ENCODE measurements at places on chromosomes 2 and 18.

GRCh38 chr2:203470371-203470770, 64.7 kb downstream of the RAPH1 start:
- DNase-seq = no peak

- DNase-seq = no peak
Observed at GRCh38 chr2:78051480-78051879, 529.3 kb upstream of the LRRTM4 start.

DNA sequence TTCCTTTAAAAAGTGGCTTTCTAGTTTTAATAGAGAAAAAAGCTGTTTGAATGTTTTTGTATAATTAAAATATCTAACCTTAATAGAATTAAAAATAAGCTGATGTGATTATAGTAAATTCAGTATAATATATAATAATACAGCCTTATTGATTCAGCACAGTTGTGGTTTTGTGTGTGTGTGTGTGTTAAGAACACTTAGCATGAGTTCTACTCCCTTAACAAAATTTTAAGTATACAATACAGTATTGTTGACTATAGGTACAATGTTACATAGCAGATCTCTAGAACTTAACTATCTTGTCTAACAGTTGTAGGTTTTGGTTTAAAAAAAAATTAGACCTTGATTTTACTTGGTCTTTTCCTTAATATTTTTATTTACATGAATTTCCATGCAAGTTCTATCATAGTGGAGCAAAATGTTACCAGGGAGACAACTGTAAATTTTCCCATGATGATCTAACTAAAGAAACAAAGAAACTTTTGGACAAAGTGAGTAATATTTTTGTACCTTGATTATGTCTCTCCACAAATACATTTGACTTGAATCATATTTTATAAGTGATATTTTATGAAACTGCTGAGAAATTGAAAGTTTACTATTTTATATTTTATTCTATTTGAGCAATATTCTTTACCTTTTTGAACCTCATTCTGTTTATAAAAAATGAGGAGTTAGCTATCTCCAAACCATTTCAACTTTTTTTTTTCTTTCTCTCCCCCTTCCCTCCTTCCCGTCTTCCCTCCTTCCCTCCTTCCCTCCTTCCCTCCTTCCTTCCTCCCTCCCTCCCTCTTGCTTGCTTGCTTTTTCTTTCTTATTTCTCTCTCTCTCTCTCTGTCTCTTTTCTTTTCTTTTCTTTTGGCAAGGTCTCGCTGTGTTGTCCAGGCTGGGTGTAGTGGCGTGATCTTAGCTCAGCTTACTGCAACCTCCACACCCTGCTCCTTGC, 46.3 kb downstream of the ZC3H6 start:
- DNase-seq = no peak

- DNase-seq = no peak
Observed at GRCh38 chr2:103818176-103818575, 1035.7 kb upstream of the POU3F3 start.

DNA sequence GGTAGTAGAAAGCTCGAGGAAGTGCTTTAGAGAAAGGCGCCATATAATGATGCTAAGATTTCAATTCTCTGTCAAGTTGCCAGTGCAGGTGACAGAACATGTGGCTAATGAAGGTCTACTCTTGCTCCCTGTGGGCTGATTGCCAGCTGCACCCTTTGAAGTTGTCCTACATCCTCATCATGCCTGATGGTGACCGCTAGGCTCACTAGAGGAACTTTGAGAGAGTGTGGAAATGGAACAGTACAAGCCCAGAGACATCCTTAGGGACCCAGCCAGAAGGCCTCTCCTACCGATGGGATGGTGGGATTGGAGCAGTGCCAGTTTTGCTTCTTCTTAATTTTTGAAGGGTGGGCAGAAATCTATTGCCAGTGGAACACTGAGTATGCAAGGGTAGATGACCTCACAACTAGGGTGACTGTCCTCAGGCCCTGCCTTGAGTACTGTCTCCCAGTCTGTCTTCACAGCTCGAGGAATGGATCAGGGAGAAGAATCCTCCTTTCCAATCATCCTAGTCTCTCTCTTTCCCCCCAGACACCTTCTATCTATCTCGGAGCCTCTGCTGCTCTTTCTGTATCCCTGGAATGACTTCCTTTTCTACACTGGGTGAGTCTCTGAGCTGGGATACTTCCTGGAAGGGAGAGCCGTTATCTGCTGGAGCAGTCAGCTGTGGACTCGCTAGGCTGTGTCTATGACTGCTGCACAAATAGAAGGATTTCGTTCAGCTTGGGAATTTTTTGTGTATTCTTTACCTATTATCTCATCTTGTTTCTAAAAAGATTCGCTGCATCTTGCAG, 33.5 kb downstream of the LGALSL start:
- DNase-seq = no peak

GRCh38 chr2:214995409-214995808, 143.0 kb downstream of the ABCA12 start:
- DNase-seq = no peak

GRCh38 chr2:224813578-224813977, 97.4 kb upstream of the CCDC195 start:
- DNase-seq = no peak

GRCh38 chr2:172328103-172328841, 99.1 kb upstream of the ITGA6 start:
- DNase-seq = no peak

- DNase-seq = no peak
Observed at GRCh38 chr2:172856606-172857005, 121.0 kb downstream of the RAPGEF4 start.

DNA sequence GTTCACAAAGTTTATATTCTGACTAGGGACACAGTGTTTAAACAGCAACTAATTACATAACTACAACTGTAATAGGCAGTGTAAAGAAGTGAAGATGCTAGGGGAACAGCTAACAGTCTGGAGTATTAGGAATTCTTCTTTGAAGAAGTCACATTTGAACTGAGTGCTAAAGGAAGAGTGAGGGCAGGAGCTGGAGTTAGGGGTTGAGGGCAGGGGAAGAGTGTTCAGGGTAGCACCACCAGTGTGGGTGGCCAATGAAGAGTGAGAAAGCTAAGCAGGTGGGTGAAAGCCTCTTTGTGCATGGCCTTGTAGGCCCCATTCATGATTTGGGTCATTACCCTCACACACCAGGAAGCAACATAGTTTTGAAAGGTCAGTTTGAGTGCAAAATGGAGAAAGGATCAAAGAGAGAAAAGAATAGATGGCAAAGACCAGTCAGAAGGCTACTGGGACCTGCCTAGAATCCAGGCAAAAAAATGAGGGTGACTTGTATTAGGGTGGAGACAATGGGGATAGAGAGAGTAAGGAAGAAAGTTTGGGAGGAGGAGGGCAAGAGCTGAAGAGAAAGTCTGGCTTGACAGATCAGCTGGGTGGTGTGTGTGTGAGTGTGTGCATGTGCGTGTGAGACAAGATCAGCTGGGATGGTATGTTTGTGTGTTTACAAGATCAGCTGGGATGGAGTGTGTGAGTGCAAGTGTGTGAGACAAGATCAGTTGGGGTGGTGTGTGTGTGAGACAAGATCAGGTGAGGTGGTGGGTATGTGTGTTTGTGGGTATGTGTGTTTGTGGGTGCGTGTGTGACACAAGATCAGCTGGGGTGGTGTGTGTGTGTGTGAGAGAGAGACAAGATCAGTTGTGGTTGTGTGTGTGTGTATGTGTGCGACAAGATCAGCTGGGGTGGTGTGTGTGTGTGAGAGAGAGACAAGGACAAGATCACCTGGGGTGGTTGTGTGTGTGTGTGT, 43.6 kb upstream of the AGPS start:
- no peak for DNase-seq

- no peak for DNase-seq
Observed at GRCh38 chr2:162252153-162252552, 8.9 kb upstream of the FAP start.

- DNase-seq = no peak
Observed at GRCh38 chr2:123362671-123363440, 662.2 kb upstream of the CNTNAP5 start.

- no peak for DNase-seq
Observed at GRCh38 chr2:4300616-4301015, 597.2 kb downstream of the DCDC2C start.

GRCh38 chr2:236577481-236578410, 8.1 kb downstream of the ACKR3 start:
- DNase-seq = no peak

- peak; percentile 34 for DNase-seq
Observed at GRCh38 chr18:413233-413632, 87.3 kb downstream of the COLEC12 start.

DNA sequence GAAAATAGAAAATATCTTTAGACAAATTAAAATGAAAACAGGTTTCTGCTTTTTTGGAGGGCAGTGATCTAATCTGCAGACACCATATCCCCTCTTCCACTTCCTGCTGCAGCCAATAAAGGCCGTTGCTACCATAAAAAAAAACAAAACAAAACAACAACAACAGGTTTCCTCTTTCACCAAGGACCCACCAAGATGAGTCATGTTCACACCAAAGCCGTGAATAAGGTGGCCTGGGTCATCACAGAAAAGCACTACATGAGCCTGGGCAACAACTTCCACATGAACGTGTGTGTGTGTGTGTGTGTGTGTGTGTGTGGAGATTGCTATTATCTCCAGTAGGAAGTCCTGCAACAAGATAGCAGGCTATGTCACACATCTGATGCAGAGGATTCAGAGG, 24.8 kb upstream of the TFCP2L1 start:
- DNase-seq = no peak

GRCh38 chr2:78873526-78873925, 152.0 kb upstream of the REG3G start:
- no peak for DNase-seq

GRCh38 chr2:99279969-99280695, 20.9 kb downstream of the LYG1 start:
- peak; percentile 26 for DNase-seq

GRCh38 chr2:200107514-200108217, 152.3 kb downstream of the MAIP1 start:
- DNase-seq = no peak

DNA sequence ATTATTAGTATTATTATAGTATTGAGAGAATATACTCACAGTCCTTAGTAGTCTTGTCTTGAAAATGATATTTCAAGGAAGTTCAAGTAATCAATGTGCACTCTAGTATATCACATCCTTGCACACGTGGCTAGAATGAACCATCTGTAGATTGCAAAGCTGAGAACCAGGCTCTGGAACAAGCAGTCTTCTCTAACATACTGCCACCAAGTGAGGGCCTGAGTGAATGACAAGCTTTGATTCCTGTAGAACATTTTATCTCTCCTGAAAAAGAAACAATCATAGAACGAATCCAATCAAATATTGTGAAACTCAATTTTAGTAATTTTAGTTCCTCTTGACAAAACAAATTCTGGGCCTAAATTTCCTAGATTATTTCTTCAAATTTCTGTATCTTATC, 55.3 kb upstream of the SULT1C3 start:
- DNase-seq = peak; percentile 3

- peak; percentile 41 for DNase-seq
Observed at GRCh38 chr2:171702781-171703556, 15.7 kb downstream of the DYNC1I2 start.

DNA sequence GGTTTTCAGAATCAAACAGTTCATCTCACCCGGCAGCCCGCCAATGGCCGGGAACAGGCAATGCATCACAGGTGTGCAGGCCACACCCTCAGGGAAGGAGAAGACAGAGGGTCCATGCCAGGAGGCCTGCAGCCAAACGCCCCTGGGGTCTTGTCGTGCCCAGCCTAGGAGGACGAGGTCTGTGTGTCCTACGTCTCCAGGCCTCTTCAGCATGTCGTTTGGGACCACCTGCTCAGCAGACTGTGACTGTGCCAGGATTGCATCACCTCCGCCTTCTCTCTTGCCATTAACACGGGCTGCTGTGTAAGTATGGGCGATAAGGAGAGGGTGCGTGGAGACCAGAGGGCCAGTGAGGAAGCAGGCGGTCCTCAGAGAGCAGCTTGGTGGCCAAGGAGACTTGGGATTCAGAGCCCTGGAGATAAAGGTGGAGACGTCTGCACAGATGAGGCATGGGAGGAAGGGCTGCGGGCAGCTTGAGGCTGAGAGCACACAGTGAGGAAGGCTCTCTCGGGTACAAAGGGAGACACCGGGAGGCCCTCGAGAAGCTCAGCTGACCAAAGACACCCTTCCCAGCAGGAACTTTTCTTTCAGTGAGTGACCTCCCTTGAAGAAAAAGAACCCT, 37.4 kb upstream of the KLHL29 start:
- DNase-seq = no peak

DNA sequence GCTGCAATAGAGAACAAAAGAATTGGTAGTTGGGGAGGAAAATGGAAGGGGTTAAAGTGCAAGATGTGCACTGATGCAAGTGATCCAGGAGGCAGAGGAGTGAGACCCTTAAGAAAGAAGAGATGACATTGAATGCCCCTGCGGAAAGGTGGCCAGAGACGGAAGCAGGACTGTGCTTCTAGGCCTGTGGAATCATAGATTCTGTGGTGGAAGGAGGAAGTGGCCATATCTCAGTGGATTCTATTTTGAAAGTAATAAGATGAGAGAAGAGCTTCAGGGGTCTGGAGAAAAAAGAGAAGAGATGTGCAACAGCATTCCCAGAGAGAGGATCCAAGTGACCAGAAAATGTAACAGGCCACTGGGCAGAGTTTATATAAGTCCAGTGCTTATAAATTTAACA, 18.6 kb upstream of the GYPC start:
- no peak for DNase-seq

DNA sequence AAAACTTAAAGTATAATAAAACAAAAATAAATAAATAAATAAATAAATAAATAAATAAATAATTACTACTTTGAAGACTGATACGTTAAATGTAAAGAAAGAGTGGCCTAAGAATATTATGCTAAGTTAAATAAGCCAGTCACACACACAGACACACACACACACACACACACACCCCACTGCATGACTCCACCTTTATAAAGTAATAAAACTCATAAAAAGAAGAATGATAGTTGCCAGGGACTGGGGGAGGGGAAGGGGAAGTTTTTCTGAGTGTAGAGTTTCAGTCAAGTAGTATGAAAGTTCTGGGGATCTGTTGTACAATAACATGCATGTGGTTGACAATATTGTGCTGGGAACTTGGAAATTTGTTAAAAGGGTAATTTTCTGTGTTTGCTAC, 1237.5 kb upstream of the GYPC start:
- no peak for DNase-seq

- DNase-seq = no peak
Observed at GRCh38 chr2:202066875-202067274, 6.2 kb upstream of the KIAA2012 start.

GRCh38 chr2:237558961-237559641, 7.3 kb upstream of the PRLH start:
- DNase-seq = peak; percentile 79

DNA sequence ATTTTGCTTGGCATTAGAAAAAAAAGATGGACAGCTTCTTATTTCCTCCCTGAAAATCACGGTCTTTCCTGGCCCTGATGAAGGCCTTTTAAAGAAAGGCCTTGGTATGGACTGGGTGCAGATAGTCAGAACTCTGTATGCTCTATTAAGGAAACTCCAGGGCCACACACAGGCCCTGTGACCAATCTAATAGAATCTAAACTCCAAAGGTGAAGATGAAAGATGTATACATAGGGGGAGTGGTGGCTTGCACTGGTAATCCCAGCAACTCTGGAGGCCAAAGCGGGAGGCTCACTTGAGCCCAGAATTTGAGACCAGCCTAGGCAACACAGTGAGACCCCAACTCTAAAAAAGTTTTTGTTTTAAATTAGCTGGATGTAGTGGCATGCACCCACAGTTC, 37.3 kb downstream of the OXER1 start:
- no peak for DNase-seq

GRCh38 chr2:95060446-95061118, 35.1 kb downstream of the MAL start:
- DNase-seq = no peak

All from fibroblast of gingiva (primary cell).